ENCODE measurements at places on chromosomes 1 and 21.

DNA sequence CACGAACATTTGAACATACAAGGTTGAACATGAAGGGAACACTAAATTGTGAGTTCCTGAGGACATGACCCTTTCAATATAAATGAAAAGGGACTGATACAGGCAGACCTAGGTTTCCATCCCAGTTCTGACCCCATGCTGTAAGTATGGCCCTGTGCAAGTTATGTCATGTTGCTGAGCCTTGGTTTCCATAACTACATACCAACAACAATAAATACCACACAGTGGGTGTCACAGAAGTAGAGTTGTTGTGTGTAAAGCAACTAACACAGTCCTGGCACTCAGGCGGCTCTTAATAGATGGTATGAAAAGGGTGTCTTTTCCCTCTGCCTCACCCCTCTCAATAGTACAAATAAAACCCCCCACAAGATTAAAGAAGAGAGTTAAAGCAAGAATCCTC lies 140.8 kb downstream of the LMX1A start:
- no peak for DNase-seq

DNA sequence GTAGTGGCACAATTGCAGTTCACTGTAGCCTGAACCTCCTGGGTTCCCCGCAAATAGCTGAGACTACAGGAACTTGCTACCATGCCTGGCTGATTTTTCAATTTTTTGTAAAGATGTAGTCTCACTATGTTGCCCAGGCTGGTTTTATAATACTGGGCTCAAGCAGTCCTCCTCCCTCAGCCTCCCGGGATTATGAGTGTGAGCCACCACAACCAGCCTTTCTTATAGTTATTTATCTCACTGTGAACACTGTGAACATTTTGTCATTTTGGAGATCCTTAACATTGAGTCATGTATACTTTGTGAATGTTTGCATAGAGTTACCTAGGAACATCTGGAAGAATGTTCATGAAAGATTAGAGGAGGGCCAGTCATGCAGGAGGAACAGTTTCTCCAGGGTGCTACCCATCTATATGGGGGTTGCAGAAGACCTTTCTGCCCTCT lies 127.1 kb upstream of the CACYBP start:
- no peak for DNase-seq

DNA sequence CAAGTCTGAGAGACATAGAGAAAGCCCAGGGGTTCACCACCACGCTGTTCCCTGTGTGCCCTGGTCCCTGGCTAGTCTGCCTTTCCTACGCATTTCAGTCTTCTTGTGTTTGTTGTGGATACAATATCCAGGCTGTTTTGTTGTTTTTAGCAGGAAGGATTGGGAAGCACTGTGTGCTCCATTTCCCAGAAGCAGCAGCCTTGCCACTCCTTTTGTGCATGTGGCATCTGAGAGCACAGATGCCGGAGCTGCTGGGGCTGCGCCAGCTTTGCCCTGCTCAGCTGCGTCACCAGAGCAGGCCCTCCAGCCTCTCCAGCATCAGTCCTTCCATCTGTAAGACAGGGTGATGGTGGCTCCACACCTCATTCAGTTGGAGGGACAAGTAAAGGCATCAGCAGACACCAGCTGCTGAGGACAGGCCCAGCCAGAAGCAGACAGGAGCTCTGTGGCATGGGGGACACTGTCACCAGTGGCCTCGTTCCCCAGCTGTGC lies 94.4 kb upstream of the COL6A1 start:
- DNase-seq = no peak

DNA sequence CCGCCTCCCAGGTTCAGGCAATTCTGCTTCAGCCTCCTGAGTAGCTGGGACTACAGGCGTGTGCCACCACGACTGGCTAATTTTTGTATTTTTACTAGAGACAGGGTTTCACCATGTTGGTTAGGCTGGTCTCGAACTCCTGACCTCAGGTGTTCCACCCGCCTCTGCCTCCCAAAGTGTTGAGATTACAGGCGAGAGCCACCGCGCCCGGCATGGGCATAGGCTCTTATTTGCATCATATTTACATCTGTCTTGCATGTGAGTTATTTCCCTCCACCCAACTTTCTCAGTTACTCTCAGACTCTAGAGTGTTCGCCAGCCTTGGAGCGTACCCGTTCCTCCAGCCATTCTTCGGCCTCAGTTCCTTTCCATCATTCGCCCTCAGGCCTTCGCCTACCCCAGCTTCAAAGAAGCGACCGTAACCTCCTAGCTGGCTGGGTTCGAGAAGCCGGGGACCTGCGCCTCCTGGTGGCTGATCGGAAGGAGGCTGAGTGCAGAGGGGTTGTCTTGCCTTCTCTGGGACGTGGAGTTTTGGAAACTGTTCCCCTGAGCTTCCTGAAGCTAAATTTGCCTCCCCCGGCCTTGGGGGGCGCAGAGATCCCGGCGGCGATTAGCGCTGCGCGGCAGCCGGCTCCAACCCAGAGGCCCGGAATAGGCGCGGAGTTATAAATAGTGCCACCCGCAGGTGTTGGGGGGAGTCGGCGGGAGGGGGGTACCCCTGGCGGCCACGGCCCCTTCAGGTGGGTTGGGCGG lies 3.6 kb upstream of the ZBTB7B start:
- DNase-seq = peak; percentile 90
